Activated CD4-positive, alpha-beta T cell treated with anti-CD3 and anti-CD28 coated beads, Interleukin-2, amount 10 ng/mL, durations not matched to agents 7 days and 5 days (primary cell): ENCODE measurements at places on chromosomes 5 and 9. TPM values are rescaled to one million over a fixed set of nuclear protein-coding genes. Genes with fewer than 3 reads are reported as not detected.

GRCh38 chr9:22204240-22204639 lies 195.1 kb upstream of the CDKN2B start:
- no peak for DNase-seq

GRCh38 chr5:123448017-123448617 lies 24.9 kb upstream of the CEP120 start:
- DNase-seq, result peak; percentile 44

DNA sequence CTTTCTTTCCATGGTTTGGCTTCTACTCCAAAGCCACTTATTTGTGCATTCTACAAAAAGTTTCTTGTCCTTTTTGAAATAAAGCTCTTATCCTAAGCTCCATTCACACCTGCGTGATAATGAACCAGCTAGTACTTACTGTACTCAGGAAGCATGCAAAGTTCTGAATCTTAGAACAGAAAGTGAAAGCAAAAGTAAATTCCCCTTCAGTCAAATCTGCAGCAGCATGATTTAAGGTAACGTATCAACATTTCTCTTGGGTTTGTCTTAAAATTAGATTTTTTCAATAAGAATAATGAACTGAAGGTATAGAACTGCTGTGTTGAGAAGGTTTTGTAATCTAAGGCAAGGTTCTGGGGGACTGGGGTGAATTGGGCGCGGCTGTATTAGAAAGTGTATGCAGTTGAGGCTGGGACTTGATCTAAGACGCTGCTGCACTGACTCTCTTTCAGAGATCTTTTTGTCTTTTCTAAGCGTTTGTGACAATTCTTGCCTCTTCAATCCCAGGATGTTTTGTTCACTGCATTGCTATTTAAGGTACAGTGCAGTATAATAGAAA lies at the start of gene ERAP2:
Gene ERAP2 (plus strand): TSS at position 209 of the 559 bp plus-strand sequence. CDS start 3,186 bp downstream, outside the sequence.
- DNase-seq, result peak; percentile 40

GRCh38 chr9:89527084-89527483 lies 29.2 kb upstream of the SEMA4D start:
- DNase-seq, result no peak

- DNase-seq, result no peak
These were observed 554.3 kb upstream of the CLINT1 start for GRCh38 chr5:158413122-158413680.

DNA sequence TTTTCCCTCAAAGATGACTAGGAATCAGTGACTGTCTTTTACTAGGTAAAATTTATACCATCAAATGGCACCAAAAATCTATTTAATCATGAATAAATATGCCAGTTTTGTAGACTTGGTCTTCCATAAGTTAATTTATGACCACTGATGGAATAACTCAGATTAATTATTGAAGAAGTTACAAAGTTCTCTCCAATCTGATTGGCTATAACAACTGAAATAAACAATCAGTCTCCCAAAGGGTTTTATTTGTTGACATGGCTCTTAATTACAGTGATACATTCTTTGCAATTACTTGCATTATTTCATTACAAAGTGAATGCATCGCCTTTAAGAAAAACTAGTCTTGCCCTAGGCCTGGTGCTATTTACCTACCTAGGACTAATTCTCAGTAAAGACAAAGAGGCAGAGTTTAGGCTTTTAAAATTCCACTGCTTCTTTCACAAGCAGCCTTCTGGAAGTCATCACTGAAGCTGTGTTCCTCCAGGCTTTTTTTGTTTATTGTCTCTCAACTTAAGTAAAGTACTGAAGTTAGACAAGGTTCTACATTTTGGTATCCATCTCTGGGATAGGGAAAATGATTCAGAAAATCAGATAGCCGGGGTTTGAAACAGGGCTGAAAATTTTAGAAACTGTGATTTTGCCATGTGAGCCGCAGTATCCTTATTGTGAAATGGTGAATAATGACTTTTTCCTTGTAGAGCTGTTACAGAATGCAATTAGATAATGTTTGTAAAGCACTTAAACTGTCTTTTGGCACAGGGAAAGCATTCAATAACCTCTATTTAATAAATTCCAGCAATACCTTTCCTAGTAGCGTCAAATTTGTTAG lies 2.5 kb downstream of the STOM start:
- no peak for DNase-seq

DNA sequence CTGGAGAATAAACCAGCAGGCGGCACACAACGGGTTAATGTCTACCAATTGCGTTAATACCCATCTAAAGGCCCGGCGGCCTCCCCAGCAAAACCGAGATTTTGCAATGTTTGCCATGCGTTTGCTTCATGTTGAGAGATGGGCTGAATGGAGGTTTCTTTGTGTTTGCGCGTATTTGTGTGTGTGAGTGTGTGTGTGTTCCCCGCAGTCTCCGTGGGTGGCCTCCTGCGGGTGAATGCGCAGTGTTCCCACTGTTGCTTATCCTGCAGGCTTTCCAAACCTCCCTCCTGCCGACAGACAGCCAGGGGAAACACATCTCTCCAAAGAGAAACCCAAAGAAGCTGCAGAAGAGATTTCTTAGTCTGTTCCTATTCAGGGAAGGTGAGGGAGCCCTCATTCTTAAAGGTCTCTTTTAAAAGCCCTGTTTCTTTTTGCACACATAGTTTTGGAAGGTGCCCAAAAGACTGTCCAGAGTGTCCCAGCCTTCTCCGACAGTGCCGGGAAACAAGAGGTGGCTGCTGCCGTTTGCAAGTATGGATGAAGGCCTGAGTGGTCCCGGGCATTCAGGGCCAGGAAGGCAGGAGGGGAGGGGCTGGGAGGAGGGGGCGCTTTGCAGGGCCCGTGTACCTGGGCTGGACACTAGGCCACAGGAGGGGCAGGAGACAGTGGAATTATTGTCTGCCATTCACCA lies 103.8 kb upstream of the ERCC6L2 start:
- no peak for DNase-seq

DNA sequence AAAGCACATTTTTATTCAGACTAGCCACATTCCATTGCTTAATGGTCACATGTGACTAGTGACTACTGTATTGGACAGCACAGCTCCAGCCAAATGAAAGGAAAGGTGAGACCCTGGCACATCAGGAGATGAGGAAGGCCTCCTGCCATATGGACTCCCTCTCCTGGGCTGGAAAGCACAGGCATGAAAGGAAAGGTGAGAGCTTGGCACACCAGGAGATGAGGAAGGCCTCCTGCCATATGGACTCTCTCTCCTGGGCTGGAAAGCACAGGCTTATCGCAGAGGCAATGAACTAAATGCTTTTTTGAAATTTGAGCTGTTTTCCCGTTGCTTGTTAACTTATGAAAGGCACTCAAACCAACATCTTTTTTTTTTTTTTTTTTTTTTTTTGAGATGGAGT lies 144.8 kb upstream of the SLC12A2 start:
- DNase-seq, result no peak

The TMEM252 gene
- total RNA-seq, result not detected
